Cerebellum (tissue), 4 donors: ENCODE measurements at places on chromosomes 5 and 9. TPM values are rescaled to one million over a fixed set of nuclear protein-coding genes. Genes with fewer than 3 reads are reported as not detected.

GAS1 gene
- total RNA-seq, result 19.6 TPM

DNA sequence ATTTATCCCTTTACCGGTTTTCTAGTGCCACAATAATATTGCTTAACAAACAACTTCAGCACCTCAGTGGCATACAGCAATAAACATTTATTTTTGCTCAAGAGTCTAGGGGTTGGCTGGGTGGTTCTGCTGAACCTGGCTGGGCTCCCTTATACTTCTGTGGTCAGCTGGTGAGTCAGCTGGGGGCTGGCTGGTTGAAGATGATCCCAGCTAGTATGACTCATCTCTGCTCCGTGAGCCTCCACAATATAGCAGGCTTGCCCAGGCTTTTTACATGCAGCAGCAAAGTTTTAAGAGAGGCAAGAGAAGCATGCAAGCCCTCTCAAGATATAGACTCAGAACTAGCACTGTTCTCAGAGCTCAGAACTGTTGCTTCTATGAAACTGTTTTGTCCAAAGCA, 523.5 kb upstream of the CLINT1 start:
- DNase-seq, result peak; percentile 82

SLC34A3 gene
- not detected for total RNA-seq

- DNase-seq, result no peak
Observed at GRCh38 chr9:86043999-86044398, 55.4 kb downstream of the GOLM1 start.

DNA sequence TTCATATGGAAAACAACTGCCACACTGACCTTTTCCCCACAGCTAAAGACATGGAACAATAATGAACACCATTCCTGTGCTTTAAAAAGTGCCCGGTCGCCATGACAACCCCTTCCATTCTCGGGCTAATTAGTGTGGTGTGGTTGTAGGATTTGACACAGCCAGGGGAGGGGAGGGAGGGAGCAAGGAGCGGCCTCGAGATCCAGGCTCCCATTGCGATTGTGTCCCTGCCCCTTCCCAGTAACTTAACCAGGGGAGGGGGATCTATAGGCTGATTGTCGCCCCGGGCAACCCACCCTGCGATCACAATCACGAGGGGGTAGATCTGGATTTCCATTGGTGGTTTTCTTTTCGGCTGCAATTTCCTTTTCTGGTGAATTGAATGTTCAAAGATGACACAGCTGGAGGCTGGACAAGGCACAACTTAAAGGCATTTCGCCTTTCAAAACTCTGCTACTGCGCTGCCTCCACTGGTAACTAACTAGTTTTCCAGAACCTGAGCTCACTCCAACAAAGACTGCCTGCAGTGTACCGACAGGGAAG, 96.7 kb upstream of the RETREG1 start:
- DNase-seq, result no peak

TRIP13 gene
- 7.0 TPM for total RNA-seq

DNA sequence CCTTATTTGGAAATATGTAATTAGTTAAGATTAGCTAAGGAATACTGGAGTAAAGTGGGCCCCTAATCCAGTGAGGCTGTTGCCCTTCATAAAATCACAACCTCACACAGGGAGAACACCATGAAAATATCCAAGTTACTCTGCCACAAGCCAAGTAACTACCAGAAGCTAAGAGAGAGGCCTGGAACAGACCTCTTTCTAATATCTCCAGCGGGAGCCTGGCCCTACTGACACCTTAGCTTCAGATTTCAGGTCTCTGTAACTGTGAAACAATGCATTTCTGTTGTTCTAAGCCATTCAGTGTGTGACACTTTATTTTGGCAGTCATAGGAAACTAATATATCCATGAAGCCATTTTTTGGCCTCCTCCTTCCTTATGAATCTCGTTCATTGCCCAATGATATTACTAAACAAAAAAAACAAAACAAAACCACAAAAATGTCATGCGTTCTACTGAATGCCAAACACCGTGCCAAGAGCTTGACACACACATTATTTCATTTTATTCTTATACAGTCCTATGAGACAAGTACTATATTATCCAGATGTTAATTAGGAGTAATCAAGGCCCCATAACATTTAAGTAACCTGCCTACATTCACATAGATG, 699.0 kb downstream of the MAT2B start:
- DNase-seq, result no peak

- DNase-seq, result no peak
Observed at GRCh38 chr9:20651939-20652338, 29.6 kb upstream of the MLLT3 start.

IFNA13 gene
- not detected for total RNA-seq

MEIKIN gene
- not detected for total RNA-seq

DNA sequence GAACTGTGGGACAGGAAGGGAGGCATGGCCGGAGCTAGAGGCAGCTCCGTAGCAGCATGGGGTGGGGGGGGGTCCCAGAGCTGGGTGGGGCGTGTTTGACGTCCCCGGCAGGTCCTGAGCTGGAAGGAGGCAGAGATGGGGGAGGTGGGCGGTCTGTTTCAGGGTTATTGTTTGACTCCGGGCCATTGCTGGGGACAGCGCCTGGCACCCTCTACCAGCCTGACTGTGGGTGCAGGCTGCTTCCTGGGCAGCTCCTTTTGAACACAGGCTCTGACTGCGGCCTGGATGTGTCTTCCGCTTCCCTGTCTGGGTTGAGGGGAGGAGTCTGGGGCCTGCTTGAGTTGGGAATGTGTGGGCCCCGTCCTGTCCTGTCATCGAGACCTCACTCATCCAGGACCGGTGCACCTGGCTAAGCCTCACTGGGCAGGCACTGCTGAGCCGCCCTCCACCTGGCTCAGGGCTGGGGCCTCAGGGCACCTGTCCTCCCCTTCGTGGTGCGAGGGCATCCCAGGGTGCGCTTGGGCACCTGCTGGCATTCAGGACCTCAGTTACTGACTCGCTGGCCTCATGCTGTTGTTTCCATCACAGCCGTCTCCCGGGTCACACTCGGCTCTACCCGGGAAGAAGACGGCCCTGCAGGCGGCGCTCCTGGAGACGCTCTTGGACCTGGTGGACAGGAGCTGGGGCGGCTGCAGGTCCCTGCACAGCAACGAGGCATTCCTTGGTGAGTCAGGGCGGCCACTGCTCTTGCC, 26.5 kb downstream of the CEP72 start:
- no peak for DNase-seq

GMCL2 gene
- not detected for total RNA-seq

DNA sequence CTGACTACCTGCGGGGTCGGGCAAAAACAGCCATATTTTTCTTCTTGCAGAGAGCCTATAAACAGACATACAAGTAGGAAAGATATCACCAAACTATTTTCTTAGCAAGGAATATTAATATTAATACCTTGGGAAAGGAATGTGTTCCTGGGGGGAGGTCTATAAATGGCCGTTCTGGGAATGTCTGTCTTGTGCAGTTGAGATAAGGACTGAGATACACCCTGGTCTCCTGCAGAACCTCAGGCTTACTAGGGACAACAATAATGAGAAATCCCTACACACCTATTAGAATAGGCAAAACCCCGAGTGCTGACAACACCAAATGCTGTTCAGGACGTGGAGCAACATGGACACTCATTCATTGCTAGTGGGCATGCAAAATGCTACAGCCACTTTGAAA, 297.2 kb downstream of the DRD1 start:
- no peak for DNase-seq

DNA sequence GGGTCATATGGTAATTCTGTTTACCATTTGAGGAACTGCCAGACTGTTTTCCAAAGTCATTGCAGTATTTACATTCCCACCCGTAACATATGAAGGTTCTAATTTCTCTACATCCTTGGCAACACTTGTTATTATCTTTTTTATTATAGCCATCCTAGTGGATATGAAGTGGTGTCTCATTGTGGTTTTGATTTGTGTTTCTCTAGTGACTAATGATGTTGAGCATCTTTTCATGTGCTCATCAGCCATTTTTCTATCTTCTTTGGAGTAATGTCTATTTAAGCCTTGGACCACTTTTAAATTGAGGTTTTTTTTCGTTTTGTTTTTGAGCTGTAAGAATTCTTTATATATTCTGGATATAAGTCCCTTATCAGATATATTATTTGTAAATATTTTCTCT, 132.8 kb upstream of the RUSC2 start:
- DNase-seq, result no peak

- DNase-seq, result no peak
Observed at GRCh38 chr5:121144764-121145163, 680.7 kb downstream of the PRR16 start.
